ENCODE measurements at places on chromosomes 5 and 9. TPM values are rescaled to one million over a fixed set of nuclear protein-coding genes. Genes with fewer than 3 reads are reported as not detected.

CARTPT gene
- total RNA-seq, result not detected

TNC gene
- 0.63 TPM for total RNA-seq

GABRA1 gene
- total RNA-seq, result not detected

OR13C2 gene
- not detected for total RNA-seq

ZNF484 gene
- 9.1 TPM for total RNA-seq

Measured in H9 (cell line).